Activated naive CD4-positive, alpha-beta T cell treated with anti-CD3 and anti-CD28 coated beads, Interleukin-2, amount 50 U/mL, for 72 hours (primary cell): ENCODE measurements at places on chromosomes 1 and 21.

- DNase-seq, result no peak
Observed at GRCh38 chr1:166490437-166490991, 323.7 kb upstream of the FAM78B start.

- no peak for DNase-seq
Observed at GRCh38 chr21:29056005-29056404, 17.4 kb downstream of the CCT8 start.

DNA sequence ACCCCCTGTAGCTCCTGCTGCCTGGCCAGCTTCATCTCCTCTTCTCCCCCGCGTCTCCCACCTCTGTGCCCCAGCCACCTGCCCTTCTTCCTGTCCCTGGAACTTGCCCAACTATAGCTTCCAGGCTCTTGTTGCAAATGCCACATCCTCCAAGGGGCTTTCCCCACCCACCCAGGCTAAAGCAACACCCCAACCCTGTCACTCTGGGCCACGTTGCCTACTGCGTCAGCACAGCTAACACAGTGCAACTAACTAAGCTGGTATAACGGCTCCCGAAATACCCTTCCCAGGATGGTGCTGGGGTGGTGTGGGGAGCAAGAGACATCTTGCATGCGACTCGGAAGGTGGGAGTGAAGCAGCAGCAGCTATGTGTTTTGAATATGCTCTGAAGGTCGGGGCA is 19.7 kb downstream of the CAMK2N1 start:
- DNase-seq, result no peak

DNA sequence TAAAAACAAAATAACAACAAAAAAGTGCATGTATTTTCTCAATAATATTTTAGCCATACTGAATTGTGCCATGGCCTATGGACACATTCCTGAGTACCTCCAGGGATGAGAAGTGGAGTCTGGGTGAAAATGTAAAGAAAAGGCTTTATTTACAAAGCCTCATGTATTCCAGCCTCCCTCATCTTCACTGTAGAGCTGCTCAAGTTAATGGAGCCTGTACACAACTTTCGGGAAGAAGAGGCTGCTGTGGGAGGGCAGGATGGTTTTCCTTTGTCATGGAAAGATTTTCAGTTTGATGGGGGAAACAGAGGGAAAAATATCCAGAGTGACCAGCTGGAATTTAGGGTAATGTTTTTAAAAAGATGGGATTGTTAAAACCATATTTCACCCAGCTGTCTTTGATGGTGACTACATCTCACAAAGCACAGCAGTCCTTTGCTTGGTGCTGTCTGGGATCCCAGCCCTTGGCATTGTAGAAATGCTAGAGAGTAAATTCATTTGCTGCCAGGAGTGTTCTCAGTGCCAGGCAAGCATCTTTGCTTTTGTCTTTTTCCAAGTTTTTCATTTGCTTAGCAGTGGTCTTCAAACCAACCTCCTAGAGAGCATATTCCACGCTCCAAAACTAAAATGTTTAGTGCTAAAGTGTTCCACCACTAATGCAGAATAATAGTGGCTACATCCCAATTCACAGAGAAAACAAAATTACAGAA is 54.9 kb downstream of the DPT start:
- DNase-seq, result no peak

DNA sequence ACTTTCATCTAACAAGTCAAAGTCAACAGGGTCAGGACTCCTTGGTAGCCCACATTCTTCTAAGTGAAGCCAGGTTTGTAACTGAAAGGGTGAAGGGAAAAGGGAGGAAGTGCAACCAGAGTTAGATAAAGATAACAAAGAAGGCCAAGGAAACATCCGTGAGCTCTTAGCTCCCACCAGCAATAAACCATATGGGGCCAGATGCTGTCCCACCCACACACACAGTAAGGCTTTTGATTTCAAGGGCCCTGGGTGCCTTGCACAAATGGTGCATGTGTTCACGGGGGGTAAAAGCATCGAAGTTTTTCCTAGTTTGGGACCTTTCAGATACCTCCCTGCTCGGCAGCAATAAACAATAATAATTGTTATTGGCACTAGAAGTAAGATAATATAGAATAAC is 5.1 kb upstream of the TIAM1 start:
- no peak for DNase-seq

- peak; percentile 36 for DNase-seq
Observed at GRCh38 chr1:156750711-156751450, 594 bp downstream of the HDGF start.

GRCh38 chr1:231515748-231516147 is 12.7 kb upstream of the TSNAX start:
- DNase-seq, result no peak

DNA sequence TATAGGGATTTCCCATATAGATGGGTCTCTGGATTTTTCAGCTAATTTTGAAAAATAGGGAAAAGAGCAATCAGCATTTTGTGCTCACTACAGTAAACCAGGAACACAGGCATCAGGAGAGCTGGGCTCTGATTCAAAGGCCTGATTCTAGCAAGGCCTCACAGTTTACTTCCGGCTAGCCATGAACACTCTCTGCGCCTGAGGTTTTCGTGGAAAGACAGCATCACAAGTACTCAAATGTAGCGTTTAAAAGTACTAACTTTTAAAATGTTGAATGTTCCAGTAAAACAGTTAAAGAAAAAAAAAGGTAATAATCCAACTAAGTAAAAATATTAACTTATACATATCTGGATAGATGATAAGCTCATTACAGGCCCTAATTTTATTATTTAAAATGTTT is 120.6 kb downstream of the SLC45A1 start:
- DNase-seq, result no peak

DNA sequence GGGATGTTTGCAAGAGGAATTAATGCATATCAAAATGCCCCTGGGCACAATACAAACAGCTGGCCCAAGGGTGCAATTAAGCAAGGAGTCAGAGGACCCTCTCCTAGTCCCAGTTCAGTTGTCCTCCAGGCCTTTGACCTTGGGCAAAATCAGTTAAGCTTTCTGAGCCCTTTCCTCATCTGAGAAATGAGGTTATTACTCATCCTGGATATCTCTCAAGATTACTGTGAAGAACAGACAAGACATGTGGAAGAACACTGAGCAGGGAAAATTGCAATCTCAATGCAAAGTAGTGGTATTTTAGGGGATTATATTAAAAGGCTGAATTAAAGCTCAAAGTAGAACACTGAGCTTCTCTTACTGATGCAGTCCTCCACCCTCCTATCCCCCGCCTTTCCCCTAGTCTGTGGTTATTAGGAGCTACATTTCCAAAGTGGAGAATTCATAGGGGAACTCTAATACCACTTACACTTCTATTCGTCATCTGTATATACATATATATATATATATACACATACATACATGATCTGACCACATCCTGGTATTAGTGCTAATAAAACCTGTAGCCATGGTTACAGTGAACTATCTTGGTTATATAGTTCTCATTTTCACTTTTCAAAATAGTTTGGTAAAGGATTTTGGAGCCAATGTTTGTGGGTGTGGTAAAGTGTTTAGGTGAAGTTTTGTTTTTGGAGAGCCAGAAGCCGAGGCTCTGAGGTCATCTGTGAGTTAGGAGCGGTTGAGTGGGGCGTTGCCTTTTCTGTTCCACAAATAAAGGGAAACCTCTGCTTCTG is 18.1 kb downstream of the KIAA0040 start:
- no peak for DNase-seq

DNA sequence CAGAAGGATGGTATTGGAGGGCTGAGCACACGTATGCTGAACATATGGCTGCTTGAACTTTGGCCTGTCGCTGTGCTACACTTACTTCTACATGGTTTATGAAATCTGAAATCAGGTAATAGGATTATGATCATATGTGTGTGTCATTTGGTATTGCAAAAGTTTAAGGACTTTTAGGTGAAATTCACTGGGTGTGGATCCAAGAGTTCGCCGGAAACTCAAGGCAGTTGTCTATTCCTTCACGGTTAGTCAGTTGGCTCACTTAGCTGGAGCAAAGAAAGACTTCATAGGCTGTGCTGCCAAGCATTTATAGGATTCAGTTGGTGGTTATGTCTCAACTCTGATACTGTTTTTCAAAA is 927 bp downstream of the UAP1 start:
- DNase-seq, result no peak

DNA sequence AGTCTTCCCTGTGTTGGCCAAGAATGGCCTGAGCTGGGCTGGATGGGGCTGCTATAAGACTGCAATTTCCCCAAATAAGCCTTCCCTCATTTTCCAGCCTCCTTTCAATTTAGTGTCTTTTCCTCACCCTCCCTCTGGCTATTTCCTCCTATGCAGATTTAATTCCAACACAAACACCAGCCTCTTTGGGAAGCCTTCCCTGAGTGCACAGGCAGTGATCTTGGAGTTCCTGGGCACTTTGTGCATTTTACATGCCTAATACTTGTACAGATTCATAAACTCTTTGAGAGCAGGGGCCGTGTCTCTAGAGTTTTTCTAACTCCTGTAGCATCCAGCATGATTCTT is 91.1 kb upstream of the TLR5 start:
- no peak for DNase-seq

DNA sequence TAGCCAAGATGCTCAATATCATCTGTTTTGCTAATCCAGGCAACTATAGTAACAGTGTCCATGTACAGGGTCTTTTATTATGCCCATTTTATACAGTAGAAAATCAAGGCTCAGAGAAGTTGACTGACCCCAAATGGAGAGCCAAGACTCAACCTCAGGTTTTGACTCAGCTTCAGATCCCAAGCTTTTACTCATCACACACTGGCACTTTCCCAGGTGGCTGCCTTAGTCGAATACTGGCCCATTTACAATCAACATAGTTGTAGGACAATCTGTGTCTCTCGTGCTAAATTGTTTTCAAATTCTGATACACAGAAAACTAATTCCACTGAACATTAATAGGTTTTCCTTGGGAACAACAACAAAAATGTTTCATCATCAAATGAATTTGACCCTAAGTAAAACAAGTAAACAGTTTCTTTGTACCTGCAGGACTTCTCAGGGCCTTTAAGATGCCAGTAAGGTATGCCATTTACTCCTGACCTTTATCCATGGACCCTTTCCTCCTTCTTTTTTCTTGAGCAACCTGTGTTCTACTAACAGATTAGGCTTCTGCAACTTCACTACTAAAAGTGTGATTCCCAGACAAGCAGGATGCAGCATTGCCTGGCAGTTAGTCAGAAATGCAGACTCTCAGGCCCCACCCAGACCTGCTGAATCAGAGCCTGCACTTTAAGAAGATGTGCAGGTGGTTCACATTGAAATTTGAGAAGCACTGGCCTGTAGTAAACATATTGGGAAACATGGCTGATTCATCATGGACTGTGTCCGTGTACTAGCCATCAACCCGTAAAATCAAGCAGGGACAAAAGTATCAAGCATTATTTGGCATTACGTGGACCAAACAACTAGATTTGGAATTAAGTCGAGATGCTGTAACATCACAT is 128.8 kb downstream of the RRAGC start:
- DNase-seq, result no peak

- peak; percentile 57 for DNase-seq
Observed at GRCh38 chr1:35577071-35577998, 4.2 kb downstream of the TFAP2E start.
